ENCODE measurements at places on chromosomes 6 and 20.

- DNase-seq = no peak
Measured at GRCh38 chr6:65229825-65230224, 477.2 kb downstream of the EYS start.

- DNase-seq = no peak
Measured at GRCh38 chr6:138088326-138088762, 18.9 kb downstream of the PERP start.

GRCh38 chr6:54621285-54621684 lies 225.3 kb upstream of the FAM83B start:
- DNase-seq = no peak

DNA sequence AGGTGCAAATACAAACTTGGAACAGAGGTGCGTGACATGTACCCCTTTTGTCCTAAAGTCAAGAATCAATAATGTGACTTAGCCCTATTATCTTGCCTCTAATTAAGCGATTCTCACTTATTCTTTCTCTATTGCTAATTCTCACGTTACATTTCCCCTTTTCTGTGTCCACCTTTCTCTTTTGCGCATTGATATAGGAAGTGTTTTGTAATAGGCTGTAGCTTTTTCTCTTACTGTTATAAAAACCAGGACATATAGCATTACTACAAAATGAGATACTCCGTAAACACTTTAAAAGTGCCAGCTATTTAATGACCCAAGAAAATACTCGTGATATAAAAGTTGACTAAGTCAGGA lies 669 bp upstream of the TMEM30A start:
- no peak for DNase-seq

GRCh38 chr6:132948889-132949288 lies 134.5 kb downstream of the RPS12 start:
- no peak for DNase-seq
